ENCODE measurements at places on chromosomes 2 and 18.

- DNase-seq = no peak
Observed at GRCh38 chr18:10018289-10018688, 104.5 kb downstream of the VAPA start.

GRCh38 chr2:142716463-142717242, 160.8 kb upstream of the KYNU start:
- DNase-seq = no peak

DNA sequence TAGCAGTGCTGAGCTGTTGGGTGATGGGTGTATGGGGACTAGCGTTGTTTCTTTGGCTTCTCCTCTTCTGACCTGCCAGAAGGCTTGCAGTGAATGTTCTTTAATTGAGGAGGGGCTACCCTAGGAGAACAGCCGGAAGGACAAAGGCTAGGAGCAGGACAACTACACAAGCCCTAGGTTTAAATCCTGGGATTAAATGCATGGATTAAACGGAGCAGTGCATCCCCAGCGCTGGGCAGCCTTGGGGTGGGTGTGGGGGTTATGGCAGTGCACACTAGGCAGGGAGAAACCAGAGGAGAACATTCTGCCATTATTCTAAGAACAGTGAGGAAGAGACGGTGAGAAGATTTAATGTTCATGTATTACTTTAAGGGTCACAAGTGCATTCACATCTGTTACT, 86.4 kb upstream of the MCFD2 start:
- no peak for DNase-seq

DNA sequence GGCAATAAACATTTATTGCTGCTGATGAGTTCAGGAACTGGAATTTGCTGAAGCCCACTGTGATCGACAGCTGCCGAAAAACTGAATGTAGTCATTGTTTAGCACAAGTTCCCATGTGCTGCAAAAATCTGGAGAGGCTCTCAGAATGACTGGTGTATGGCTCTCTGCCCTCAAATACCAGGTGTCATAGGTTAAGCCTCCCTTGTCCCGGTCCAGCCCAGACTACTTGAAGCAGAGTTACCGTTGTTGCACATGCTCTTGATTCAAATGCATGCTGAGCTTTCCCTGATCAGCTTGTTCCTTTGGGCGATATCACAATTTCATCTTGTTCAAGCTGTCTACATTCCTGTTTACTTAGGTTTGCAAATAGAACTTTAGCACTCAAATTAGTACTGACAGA, 625.2 kb downstream of the CPS1 start:
- no peak for DNase-seq

DNA sequence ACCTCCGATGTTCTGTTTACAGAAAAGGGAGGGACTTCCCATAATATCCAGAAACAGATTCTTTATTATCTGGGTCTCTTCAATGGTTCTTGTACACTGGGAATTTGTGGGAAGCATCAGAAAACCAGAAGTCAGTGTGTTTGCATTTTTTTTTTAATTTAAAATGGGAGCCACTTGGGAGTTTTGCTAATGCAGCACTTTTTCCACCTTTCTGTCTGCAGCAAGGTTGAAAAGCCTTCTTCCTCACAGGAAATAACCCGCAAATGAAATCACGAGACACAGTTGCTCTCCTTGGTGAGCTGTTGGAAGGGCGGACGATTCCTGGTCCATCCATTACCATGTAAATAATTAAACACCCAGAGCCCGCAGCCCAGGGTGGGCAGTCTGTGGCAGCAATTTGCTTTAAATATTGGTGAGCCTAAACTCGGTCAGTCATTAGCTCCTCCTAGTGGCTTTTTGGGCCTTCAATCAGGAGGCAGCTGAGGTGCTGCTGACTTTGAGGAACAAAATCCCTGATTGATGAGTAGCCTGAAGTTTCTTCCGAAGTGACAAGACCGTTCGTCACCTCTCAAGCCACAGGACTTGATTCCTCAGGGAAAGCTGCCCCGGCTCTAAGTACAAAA, 471.5 kb downstream of the EPHA4 start:
- no peak for DNase-seq

DNA sequence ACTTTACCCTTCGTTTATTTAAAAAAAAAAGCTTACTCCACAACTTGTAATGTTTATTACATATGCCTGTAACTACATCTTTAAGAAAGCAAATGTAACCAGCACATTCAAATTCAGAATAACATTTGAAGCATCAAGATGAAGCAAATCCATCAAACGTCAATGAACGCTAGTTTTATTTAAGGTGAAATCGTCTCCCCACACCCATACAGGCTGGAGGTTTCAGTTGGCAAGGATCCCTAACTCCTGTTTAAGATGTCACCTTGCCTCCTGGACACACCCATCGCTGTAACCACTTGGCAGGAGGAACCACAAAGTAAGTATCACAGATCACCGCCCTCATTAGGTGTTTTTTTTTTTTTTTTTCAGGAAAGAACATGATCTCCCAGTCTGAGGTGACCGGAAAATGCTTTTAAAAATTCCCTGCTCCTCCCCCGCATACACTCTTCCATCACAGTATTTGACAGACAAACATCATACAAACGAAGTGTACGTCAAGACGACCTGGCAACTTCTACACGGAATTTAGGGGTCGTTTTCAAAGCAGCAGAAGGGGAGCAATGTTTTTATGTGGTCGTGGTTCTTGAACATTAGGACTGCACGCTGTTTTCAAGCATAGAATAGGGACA, 19.7 kb upstream of the STPG4 start:
- peak; percentile 57 for DNase-seq

DNA sequence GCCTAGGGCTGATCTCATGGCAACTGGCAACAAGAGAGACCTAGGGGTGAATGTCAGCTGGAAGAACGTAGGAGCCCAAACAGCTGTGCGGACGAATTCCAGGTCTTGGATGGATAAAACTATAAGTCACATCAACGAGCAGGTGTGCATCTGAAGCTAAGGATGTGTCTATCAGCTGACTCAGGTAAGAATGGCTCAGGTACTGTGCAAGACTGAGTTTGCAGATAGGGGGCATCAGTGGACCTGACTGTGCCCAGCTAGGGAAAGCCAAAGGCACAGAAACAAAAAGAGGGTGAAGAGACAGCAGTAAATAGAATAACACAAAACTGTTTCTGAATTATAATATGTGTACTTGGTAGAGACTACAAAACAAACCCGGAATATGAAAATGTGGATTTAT, 357.3 kb downstream of the ZEB2 start:
- DNase-seq = no peak

- no peak for DNase-seq
Observed at GRCh38 chr2:75375646-75376582, 176.6 kb upstream of the TACR1 start.

GRCh38 chr2:176424746-176425145, 155.5 kb downstream of the MTX2 start:
- no peak for DNase-seq

DNA sequence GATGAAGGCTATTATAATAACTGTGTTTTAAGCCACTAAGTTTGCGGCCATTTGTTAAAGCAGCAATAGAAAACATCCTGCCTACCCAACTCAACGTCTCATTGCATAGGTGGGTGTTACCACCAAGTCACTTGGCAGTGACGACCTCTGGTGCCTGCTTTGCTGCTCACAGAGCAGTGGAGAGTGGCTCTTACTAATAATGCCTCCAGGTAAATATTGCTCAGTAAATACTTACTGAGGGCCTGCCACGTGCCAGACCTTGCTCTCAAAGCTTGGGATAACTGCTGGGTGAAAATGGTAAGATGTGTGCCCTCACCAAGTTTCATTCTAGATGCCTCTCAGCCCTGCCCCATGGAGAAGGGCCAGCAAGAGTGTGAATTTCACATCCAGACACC, 27.7 kb downstream of the ITGA6 start:
- no peak for DNase-seq

DNA sequence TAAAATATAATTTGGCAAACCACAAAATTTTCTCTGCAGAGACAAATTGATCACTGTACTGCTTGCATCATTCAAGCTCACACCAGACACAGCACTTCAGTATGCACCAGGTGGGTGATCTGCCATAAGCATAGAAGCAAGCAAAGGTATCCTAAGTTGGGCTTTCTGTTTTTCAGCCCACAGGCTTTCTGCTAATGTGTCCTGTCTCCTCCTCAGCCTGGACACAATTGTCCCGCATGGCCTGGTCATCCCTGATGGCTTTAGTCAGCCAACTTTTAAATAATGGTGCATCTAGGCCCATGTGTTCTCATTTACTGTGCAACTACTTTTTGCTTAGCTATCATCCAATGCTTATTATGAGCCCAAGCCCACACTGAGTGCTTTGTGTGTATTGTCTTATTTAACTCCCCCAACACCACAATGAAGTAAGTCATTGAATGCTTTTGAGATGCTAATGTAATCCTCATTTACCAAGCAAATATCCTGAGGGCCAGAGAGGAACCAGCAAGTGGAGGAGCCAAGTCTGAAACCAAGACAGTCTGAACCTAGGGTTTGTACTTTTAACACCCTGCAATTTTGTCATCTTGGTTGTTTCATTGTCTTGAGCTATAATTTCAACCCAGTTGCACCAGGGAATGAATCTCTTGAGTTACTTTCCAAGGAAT, 111.2 kb upstream of the SETBP1 start:
- DNase-seq = no peak

DNA sequence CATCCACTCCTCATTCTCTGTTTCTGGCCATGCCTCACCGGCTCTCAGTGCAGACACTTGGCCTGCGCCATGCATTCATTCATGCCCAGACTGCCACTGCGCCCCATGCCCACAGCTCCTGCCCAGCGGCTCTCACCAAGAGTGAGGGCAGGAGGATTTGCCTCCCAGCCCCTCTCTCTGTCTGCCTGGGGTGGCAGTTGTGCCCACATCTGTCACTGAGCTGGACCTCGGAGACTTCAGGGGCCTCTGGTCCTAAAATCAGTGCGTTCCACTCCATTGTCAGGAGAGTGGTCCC, 75.1 kb downstream of the CIB4 start:
- no peak for DNase-seq

GRCh38 chr18:22200611-22201225, 31.3 kb downstream of the GATA6 start:
- DNase-seq = no peak

GRCh38 chr18:62460851-62461300, 61.9 kb upstream of the ZCCHC2 start:
- DNase-seq = no peak

DNA sequence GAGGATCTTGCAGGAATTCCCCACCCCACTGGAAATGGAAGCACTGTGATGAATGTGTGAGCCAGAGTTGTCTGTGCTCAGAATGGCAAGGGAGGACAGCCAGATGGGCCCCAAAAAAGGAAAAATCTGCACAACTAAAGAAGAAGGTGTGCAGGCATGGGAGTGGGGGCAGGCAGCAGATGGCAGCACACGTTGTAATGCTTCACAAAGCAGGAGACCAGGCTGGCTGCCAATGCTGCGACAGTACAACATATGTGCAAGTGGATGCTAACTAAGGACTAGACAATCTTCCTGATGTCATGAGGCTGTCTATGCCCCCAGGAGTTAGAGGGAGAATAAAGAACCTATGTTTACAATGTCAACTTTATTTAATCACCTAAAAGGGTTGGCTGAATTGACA, 27.2 kb downstream of the ST6GAL2 start:
- no peak for DNase-seq

DNA sequence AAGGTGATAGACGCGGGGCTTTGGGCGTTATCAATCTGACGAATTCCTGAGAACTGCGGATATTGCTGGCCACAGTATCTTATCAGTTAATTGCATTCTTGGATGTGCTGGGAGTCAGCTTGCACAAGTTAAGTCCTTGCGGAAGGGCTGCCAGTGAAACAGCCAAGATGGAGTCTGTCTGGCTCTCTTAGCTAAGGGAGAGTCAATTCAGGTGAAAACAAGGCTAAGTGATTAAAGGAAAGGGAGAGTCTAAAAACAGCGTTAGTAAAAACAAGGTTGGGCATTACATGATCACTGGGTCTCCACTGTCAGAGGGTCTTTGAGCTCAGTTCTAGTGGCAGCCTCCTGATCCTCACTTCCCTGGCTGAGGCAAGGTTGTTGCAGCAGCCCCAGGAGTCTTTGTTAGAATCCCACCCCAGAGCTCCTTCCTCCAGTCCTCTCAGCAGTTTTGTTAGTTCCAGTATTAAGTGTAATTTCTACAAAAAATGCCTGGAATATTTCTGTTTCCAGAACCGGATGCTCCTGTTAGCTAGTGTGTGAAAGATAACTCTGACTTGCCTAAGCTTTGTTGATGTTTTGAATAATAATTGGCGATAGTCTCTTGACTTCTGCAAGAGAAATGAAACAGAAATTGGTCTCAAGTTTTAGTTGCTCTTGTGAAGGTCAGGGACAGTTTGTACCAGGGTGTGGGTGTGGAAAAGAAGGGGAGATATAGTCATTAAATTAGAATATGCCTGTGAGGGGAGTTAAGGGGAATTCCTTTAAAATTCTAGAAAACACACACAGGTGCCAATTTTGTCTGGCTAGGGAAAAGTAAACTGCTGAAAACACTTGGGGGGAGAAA, 10.6 kb downstream of the CFLAR start:
- DNase-seq = no peak

GRCh38 chr2:126685629-126686028, 29.7 kb downstream of the GYPC start:
- DNase-seq = no peak

DNA sequence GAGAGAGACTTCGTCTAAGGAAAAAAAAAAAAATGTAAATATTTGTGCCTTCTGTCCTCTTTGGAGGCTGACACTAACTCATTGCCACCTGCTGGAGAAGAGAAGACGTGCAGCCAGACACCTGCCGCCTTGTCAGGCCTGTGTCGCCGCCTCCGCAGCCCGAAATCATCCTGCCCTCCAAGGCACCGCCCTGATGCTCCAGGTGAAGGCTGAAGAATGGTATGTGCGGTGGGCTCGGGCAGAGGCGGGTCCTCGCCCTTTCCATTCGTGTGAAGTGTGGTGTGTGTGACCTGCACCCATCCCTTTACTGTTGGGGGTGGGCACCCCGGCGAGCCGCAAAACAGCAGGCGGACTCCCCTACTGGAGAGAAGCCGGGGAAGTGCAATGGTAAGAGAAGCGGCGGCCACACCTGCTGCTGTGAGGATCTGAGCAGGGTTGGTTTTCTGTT, 60.4 kb downstream of the FAM161A start:
- DNase-seq = no peak

DNA sequence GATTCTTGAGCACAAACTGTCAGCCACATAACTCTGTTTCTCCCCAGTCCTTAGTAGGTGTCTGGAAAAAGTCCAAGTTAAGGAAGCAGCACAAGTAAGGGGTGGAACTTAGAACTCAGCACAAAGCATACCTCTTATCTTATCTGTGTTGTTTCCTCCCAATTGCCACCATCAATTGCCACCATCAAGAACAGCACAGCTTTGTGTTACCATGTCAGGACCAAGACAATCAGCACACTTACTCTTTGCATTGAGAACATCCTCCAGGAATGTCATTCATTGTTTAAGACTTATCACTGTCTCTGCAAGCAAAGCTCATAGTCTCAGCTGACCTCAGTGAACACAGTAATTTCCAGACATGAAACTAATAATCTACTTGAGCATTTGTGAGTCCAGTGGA, 212.7 kb upstream of the FSHR start:
- DNase-seq = no peak

GRCh38 chr2:191889931-191890330, 43.0 kb upstream of the CAVIN2 start:
- DNase-seq = no peak

DNA sequence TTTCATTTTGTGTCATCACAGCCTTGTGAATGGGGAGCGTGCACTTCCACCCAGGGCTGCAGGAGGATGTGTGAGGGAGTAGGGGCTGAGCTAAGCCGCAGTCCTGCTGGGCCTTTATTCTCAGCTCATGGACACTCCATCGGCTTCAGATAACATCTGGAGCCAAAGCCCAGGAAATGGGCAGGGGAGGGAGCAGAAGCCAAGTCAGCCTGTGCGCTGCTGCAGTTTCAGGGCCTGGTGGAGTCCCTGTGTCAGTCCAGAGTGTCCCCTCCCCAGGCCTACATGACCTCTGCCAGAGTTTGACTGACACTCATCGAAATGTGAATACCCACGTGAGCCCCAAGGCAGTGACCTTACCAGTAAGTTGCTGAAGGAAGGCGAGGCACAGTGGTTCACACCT, 242.2 kb downstream of the LOXHD1 start:
- no peak for DNase-seq

Data from uterus (tissue), 4 donors.